ENCODE measurements at places on chromosomes 2 and 18. TPM values are rescaled to one million over a fixed set of nuclear protein-coding genes. Genes with fewer than 3 reads are reported as not detected.

Gene LRRC30
- total RNA-seq = not detected

Gene GALNT13
- total RNA-seq = 0.44 TPM

Gene RASGRP3
- total RNA-seq = 0.59 TPM

Gene RTP5
- not detected for total RNA-seq

Gene ABCG8
- 0.05 TPM for total RNA-seq

Gene GCG
- not detected for total RNA-seq

Gene SCN1A
- not detected for total RNA-seq

Gene KCNG3
- 1.5 TPM for total RNA-seq

Gene GALNT14
- total RNA-seq = 11.2 TPM

- DNase-seq = no peak
Measured at GRCh38 chr18:46054956-46055837, 16.9 kb downstream of the PSTPIP2 start.

GRCh38 chr2:184363213-184363612, 235.1 kb upstream of the ZNF804A start:
- peak; percentile 2 for DNase-seq

DNA sequence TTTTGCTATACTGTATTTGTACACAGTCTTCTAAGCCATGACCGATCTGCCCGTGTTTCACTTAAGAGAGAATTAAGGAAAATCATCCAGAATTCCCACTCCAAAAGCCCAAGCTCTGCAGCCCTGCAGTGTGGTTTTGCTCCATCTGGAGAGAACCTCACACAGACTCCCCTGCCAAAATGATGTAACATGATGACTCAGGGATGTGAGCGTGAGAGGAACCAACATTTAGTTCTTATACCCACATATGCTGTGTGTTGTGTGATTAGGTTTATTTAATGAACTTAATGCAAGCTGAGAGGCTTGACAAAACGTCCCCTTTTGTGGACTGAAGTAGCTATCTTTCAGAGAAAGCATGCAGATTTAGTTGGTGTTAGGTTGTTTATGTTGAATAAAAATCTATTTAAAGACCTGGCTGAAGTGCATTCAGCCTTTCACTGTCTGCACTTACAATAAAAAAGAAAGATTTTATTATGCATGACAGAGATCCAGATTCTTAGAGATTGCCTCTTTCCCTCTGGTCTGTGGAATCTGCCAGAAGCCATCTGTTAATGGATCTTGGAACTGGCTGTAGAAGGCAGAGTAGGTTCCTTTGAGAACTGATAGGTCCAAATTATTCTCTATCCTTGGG, 6.3 kb downstream of the RAB12 start:
- no peak for DNase-seq

DNA sequence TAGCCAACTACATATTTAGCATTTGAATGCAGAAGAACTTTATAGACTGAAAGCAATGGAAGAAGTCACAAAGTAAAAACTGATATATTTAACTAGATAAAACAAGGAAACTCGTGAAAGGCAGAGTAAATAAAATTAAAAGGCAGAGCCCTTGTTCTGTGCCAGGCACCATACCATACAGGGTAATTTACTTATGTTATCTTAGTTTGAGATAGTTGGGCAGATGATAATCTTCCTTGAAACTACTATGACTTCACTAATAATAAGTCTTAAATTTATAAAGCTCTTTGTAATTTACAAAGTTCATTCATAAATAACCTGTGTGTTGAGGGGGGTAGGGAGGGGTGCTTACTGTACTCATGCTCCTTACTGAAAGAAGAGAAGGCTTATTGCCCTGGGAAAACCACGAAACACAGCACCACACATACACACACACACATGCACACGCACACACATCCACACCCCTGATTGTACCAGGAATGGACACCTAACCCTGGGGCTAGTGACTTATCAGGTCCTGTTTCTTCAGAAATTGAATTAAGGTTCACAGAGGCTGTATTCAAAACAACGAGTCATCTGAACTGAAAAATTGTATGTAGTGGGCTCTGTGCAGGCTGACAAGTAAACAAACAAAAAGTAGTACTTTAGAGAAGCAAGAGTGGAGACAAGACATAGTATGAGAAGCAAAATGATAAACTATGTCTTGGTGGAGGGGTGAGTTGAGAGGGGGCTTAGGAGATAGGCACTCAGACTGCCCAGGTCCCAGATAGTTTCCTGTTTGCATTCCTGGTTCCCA, 38.1 kb downstream of the AGFG1 start:
- DNase-seq = peak; percentile 59

DNA sequence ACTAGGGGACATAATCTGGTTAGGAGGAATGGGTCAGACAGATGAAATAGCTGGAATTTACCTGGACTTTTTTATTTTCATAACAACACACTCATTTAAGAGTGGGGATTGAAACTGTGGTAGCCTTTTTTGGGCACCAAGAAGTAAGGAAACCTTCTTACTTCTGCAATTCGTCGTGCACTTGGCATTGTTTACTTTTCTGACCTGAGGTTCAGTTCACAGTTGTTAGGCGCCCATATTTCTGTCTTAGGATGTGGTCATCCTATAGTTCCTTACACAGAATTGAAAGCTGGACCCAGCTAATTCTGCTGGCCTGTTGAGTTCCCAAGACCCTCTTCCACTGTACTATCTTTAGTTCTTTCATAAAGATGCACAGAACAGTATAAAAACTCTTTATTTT, 72.9 kb downstream of the TMX3 start:
- DNase-seq = no peak

DNA sequence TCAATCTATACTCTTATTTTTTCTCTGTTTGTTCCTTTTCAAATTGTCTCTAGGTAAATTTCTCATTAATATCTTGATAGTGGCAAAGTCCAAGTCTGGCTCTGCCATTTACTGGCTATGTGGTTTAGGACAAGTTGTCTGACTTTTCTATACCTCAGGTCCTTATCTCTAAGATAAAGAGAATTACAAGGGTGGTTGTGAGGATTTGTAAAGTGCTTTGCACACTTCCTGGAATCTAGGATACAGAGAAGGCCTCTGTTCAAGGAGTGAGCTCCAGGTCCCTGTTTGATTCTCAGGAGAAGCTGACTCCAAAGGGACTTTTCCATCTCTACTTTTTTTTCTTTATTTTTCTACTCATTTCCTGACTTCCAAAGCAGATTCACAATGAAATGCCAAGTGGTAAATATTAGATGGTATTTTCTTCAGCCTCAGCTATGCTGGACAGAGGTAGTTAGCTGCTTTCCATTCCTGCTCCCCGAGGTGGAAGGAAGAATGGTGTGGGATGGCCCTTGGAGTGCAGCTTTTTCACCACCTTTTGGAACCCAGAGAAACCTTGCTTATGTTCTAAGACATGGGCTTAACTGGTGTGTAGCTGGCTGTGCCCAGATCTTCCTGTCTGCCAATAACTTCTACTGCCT, 90.5 kb downstream of the GALNT1 start:
- no peak for DNase-seq

- DNase-seq = no peak
Measured at GRCh38 chr2:42105330-42106256, 57.8 kb downstream of the PKDCC start.

DNA sequence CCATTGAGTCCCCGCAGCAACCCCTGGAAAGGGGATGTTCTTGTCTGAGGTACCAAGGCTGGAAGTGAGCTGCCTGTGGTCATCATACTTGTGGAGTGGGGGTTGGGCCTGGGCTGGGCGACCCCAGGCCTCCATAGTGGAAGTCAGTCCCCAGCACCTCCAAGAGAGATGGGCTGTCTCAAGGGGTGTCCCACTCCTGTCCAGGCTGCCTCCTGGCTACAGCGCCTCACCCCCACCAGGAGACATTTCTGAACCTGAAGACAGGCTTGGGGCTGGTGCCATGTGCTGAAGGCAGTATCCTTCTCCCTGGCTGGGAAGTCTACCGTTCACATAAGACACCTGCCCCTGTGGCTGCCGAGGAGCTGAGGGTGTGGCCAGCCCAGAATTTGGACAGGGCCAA, 28.9 kb downstream of the INHBB start:
- no peak for DNase-seq

- DNase-seq = no peak
Measured at GRCh38 chr2:195595825-195596224, 61.2 kb upstream of the SLC39A10 start.

DNA sequence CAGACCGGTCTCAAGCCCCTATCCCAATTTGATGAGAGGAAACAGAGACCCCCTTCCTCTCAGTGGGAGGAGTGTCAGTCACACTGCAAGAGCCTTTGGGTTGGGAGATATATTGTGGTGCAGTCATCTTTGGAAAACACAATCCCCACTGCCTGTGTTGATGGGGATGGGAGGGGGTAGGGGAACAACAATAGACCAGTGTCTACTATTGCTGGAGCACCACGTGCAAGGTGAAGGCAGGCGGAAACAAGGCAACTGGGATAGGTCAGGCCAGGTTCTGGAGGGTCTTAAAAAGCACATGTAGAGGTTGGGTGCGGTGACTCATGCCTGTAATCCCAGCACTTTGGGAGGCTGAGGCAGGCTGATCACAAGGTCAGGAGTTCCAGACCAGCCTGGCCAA, 127.9 kb downstream of the ZFP36L2 start:
- no peak for DNase-seq

DNA sequence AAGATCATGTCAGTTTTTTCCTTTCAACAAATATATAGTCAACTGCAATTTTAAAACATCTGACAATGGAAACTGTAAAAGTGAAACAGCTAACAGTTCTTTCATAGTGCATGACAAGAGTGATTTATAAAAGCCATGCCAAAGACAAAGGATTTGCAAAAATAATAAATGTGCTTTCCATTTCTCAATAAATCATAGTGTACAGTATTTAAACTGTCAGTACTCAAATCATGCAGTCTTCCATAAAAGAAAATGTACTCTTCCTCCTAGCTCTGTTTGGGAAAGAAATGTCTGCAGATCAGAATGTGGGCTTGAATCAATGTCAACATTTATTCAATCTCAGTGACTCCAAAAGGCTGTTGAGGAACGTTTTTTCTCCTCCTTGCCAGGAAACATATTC, 131.7 kb upstream of the PDE1A start:
- no peak for DNase-seq

- DNase-seq = no peak
Measured at GRCh38 chr2:104597942-104598341, 256.0 kb upstream of the POU3F3 start.

DNA sequence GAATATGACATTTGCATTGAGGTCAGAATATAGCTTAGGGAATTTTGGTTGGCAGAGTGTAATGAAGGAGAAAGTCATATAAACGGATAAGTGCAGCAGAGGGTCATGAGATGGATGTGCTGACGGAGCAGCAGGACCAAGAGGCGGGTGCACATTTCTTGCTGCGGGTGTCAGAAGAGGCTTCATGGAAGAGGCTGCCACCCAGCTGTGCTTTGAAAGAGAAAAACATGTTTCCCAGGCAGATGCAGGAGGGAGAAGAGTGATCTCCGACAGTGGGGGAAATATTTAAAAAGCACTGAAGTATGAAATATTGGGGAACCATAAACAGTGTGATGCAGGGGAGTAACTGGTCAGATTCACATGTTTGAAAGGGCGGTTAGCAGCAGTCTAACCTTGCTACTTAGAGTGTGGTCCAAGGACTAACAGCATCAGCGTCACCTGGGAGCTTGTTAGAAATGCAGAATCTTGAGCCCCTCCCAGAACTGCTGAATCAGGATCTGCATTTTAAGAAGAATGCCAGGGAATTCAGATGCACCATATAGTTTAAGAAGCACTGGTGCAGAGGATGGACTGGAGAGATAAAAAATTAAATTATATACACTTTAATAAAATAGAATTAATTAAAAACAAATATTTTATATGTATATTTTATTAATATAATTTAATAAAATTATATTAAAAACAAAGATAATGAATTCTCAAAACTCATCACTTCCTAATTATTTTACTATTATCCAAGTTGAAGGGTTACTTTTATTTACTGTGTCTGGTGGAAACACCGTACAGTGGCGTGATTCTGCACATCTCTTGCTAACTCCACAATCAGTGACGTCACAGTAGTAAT, 36.1 kb upstream of the SCYGR1 start:
- no peak for DNase-seq

DNA sequence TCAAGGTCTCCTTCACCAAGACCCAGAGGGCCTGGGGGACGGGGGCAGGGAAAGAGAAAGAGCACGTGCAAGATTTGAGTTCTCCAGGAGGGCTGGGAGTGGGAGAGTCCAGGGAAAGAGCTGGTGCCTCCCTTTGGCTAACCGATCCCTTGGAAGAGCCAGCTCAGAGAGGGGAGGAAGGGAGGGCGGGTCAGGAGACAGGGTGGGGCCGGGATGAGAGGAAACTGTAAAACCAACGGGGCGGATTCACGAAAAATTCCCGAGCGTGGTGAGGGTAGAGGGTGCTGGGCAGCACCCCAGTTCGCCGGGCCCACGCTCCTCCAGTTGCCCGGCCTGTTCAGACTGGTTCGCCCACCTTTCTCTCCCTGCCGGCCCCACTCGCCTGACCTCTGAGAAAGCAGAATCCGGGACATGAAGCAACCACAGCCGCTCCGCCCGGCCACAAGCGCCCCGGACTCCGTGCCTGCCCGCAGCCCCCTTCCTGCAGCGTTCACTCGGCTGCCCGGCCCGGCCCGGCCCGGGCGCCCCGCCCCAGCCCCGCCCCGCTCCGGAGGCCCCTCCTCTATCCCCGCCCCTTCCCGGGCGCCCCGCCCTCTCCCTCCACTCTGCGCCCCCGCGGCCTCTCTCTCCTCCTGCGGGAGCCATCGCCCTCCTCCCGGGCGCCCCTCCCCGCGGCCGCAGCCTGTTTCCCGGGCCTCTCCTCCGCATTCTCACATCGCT, 230.9 kb upstream of the SMAD2 start:
- DNase-seq = no peak

DNA sequence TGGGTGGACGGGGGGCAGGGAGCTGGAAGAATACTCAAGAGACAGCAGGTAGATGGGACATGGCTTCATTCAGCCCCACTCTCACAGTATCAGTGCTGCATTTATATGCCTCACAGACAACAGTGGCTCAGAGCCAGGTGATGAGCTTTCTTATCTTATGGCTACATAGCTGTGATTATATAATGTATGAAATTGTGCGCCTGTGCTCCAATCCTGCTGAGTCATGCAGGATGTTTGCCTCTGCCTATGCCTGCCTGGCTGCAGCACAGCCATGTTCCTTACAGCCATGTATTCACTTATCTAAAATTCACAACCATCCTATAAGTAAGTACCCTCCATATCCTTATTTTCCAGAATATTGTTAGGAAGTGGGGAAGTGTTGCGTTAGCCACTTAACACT, 37.7 kb upstream of the RNF103 start:
- DNase-seq = peak; percentile 4

- DNase-seq = no peak
Measured at GRCh38 chr2:74179063-74179865, 585 bp upstream of the MOB1A start.

GRCh38 chr2:120685066-120685973, 50.3 kb upstream of the GLI2 start:
- DNase-seq = no peak

GRCh38 chr2:16248571-16249105, 308.3 kb downstream of the MYCN start:
- DNase-seq = no peak

DNA sequence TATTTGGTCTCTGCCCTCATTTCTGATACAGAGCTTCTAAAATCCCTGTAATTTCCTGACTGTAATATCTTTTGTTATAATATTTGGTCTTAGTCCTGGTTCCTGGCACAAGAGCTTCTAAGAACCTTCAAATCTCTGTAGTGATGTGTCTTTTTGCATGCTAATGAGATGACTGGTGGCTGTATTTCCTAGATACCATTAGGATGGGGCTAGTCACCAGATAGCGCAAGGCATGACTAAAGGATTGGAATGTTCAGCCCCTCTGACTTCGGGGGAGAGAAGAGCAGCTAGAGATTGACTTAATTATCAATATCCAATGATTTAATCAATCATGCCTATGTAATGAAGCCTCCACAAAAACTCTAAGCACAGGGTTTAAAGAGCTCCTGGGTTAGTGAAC, 620.8 kb upstream of the ACVR2A start:
- DNase-seq = no peak

GRCh38 chr2:172597176-172597842, 41.4 kb downstream of the PDK1 start:
- no peak for DNase-seq
